IgD-negative memory B cell (primary cell): ENCODE measurements at places on chromosomes 7 and 10. TPM values are rescaled to one million over a fixed set of nuclear protein-coding genes. Genes with fewer than 3 reads are reported as not detected.

The CCL24 gene
- polyA plus RNA-seq: not detected

The PRKCQ gene
- 1.7 TPM for polyA plus RNA-seq

The CTNNA3 gene
- 1.0 TPM for polyA plus RNA-seq

The CABCOCO1 gene
- polyA plus RNA-seq: not detected

The PANK1 gene
- 0.86 TPM for polyA plus RNA-seq

The ACTL6B gene
- not detected for polyA plus RNA-seq

The MACC1 gene
- 1.2 TPM for polyA plus RNA-seq

The PDE1C gene
- polyA plus RNA-seq: not detected

The TSPAN14 gene
- 45.0 TPM for polyA plus RNA-seq

The SPDYE6 gene
- polyA plus RNA-seq: 0.36 TPM
